Stimulated activated CD4-positive, alpha-beta T cell treated with anti-CD3 and anti-CD28 coated beads, Interleukin-1b, Interleukin-23, amount 100 ng/mL, for 24 hours (primary cell): ENCODE measurements at places on chromosomes 2 and 18.
A peak's percentile ranks its signal among the peaks of the same experiment; 100 is the strongest.

DNA sequence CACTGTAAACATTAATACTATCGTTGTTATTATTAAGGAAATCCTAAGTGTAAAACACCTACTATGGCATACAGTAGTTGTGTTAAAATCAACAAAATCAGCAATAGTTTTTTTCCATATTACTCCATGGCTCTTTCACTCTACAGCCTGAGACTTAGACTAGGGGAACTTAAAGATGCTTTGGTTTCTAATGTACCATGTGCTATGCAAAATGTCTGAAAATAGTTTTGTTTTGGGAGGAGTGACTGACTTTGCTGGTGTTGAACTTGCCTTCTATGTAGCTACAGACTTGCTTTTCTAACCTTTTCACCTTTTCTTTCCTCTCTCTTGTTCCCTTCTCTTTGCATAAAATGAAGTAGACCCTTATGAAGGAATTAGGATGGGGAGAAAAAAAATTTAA, 159.0 kb upstream of the CCDC195 start:
- no peak for DNase-seq

- no peak for DNase-seq
Measured at GRCh38 chr2:141280037-141280436, 850.8 kb downstream of the LRP1B start.

DNA sequence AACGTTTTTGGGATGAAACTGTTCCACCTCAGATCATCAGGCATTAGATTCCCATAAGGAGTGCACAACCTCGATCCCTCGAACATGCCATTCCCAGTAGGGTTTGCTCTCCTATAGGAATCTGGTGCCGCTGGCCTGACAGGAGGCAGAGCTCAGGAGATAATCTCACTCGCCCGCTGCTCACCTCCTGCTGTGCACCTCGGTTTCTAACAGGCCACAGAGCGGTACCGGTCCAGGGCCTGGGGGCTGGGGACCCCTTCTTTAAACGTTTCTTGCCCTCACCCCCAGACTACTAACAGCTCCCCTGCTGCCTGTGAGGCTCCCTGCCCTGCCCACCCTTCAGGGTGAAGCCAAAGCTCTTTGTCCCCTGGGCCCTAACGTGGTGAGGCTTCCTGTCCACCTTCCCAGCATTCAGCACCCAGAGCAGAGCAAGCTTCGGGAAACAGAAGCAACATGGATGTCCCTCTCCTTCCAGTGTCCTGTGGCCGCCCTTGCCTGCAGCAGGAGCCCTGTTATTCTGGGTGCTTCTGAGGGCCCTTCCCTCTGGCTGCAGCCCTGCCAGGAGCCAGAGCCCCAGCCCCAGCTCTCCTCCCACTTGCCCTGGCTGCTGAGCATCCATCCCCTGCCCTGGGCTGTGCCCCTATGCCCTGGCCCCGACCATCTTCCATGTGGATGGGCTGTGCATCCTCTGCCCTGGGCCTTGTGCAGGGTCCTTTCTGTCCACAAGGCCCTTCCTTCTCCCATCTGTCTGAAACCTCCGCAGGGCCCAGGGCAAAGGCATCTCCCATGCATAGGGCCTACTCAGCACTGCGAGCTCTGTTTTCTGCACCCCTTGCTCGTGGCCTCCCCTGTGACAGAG, 140.1 kb downstream of the MBP start:
- no peak for DNase-seq

- no peak for DNase-seq
Measured at GRCh38 chr2:12484536-12485115, 232.1 kb upstream of the TRIB2 start.

DNA sequence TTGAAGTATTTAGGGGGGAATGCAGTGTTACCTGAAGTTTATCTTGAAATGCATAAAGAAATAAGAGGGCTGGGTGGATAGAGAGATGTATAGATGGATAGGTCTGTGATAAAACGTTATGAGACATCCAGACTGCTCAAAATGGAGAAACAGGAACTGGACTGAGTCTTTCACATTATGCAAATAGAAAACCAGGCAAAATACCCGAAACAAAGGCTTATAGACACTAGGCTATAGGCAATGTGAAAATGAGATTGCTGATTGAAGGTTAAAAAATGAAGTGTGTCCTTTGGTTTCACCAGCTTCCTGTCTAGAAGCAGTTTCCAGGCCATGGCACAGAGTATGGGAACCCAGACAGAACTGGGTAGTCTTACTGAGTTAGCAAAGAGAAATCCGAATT, 24.9 kb upstream of the SLC3A1 start:
- no peak for DNase-seq

- no peak for DNase-seq
Measured at GRCh38 chr2:151315381-151315903, 26.0 kb upstream of the NMI start.

- no peak for DNase-seq
Measured at GRCh38 chr18:13530879-13531387, 195.4 kb downstream of the FAM210A start.

- peak; percentile 49 for DNase-seq
Measured at GRCh38 chr2:42568401-42569115, at the start of gene MTA3. MTA3 (plus strand) TSS chr2:42568632; CDS start chr2:42568746, 114 bp downstream.

DNA sequence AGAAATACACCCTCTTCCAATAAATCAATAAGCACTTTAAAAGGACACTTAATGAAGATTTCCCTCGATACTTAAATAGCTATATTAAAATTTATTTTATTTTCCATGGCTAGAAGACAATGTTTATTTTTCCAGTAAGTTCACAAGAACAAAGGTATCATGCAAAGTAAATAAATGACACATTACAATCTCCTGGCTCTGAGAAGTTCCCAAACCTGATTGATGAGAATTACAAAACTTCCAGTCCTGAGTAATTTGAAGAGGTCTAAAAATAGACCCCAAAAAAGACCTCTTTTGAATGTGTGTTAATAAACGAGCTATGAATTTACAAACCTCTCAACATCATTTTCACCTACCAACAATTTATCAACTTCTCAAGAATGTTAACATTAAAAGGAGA, 1.5 kb upstream of the PEX13 start:
- DNase-seq: no peak

- no peak for DNase-seq
Measured at GRCh38 chr2:129861666-129862288, 117.7 kb upstream of the RAB6C start.

DNA sequence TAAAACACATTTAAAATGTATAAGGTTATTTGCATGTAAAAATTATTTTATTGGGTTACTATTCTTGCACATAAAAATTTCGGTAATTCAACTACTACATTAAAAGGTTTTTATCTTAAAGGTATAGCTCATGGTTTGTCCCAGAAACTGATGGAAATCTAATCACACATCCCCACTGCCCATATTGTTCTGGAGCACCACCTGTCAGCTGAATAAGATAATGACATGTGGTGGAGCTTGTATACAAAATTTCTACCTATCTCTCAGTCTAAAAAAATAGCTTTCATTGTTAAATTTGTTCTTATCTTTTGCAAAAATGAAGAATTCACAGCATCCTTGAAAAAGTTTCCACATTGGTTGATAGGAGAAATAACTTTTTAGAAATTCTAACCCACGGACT, 18.3 kb downstream of the ERBB4 start:
- no peak for DNase-seq

GRCh38 chr2:136212426-136213378, 94.8 kb upstream of the CXCR4 start:
- DNase-seq: no peak
